ENCODE measurements at places on chromosomes 7 and 10.

DNA sequence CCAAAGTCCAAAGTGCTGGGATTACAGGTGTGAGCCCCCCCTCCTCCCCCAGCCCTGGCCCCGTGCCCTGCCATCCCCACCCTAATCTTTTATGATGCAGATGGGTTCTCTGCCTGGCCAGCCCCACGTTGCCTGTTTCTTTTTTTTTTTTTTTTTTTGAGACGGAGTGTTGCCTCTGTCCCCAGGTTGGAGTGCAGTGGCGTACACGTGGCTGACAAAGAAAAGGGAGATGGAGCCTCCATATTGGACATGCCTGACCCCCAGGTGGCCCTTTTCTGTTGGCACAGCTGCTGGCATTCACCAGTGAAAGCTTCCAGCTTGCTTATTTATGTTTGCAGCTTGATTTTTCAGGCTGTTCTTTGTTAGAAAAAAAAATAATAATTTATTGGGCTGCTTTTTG, 235.3 kb downstream of the CCDC3 start:
- no peak for DNase-seq

DNA sequence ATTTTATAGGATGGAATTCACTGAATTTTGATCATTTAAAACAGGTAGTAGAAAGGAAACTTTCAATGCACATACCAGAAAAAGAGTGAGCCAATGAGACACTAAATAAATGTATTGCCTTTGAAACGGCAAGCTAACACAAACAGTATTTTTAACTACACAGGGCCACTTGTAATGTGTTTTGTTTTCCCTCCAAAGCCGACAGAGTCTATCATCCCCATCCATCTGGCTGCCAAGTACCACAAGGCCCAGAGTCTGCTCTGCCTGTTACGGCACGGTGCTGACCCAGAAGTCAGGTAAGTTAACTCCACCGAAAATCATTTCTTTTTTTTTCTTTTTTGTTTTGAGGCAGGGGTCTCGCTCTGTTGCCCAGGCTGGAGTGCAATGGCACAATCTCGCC, 1.5 kb downstream of the ANKRD61 start:
- no peak for DNase-seq

DNA sequence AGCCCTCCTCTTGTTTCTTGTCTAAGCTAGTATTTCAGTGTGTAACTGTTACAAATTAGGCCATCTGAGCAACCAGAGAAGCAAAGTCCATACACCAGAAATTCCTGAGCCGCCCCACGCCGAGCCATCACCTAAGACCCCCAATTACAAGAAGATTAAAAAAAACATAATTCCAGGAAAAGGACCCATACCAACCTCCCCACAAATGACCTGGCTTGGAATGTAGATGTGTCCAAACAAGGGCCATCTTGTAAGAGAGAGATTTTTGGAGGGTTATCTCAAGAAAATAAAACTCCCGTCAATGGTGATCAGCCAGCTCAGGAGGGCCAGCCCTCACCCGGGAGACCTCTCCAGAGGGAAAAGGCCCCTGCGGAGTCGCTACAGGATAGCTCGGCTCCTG, 83.1 kb downstream of the LRGUK start:
- no peak for DNase-seq

DNA sequence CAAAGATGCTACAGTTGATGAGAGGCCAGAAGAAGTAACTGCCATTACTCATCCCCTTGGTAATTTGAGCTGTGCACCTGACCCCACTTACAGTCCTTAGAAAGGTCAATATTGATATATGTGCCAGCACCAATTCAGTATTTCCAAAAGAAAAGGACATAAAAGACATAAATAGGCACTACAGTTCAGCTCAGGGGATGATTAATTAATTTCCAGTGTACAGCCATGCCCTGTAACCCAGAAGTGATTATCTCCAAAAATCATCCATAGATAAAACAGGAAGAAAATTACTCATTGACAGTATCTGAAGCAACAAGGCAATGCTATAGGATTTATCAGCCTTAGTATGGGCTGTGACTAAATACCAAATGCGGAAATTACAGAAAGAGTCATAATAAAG, 82.4 kb downstream of the PHYHIPL start:
- no peak for DNase-seq

- no peak for DNase-seq
Measured at GRCh38 chr7:24595671-24596418, 22.6 kb downstream of the PALS2 start.
